ENCODE measurements at places on chromosomes 7 and 10.

GRCh38 chr7:41193738-41194282, 509.1 kb downstream of the INHBA start:
- no peak for DNase-seq

DNA sequence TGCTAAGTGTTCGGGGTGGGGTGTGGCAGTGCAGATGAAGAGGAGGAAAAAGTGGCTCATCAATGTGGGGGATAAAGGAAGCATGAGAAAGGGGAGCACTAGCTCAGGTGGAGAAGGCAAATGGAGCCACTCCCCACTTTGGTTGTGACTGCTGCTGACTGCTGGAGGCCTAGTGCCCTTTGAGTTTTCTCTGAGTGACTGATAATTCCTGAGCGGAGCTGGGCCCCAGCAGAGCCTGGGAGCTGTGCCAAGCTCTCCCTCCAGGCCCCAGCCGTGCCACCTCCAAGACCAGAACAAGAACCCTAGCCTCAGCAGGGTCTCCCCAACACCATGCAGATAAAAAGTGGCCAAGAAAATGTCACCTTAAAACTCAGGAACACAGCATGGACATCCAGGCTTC, 9.7 kb upstream of the RASSF4 start:
- no peak for DNase-seq

GRCh38 chr10:36538953-36539586, 586.3 kb upstream of the ANKRD30A start:
- no peak for DNase-seq

DNA sequence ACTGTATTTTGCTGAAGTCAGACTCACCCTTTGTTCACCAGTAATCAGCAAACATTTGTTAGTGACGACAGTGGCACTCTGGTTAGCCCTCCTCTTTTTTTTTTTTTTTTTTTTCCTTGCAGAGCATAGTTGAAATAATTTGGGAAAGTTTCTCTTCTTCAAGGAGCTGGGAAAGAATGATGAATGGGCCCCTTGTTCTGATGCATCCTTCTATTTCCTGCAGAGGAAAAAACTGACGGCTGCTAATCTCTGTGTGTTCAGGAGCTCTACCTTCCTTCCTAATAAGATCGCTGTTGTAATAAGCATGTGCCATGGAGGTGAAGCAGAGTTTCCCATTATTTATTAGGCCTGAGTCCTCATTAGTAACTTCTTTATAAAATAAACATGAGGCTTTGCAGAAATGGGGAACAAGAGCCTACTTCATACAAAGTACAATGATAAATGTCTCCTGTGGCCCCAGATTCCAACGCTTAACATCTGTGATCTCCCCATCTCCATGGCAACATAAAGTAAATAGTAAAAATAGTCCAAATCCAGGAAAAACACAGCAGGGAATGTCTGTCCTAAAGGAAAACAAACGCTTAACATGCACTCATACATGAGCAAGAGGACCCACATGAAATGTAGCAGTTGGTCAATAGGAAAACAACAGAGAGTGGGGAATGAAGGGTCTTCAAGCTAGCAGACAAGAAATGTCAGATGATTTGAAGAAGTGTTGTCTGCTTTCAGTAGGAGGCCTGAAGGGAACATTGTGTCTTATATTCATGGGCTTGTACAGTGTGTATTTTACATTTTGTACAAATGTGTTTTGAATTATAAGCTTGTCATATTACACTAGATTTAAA, 59.1 kb upstream of the CALD1 start:
- DNase-seq: no peak

- no peak for DNase-seq
These were observed 256.4 kb downstream of the GATA3 start for GRCh38 chr10:8310930-8311329.

GRCh38 chr7:98281757-98282606, 496 bp downstream of the BRI3 start:
- no peak for DNase-seq

DNA sequence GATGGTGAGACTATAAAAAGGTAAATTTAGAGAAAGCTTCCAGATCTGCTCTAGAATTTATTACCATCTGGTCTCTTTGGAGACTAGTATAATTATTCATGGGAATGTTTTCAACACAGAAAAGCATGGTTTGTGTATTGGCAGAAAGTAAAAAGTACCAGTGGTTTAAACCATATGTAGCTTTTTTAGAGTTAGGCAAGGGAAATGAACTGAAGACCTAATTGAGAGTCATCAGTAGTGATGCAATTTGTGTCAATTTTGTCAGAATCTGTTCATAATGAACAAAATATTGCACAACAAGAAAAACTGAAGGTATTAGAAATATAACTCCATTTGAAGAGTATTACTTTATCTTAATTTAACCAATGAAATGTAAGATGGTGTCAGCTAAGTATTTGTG, 181.4 kb downstream of the ADK start:
- DNase-seq: no peak

- no peak for DNase-seq
These were observed 110.6 kb downstream of the ITGB8 start for GRCh38 chr7:20441346-20441745.

GRCh38 chr10:71372882-71373495, 23.7 kb upstream of the CDH23 start:
- no peak for DNase-seq

DNA sequence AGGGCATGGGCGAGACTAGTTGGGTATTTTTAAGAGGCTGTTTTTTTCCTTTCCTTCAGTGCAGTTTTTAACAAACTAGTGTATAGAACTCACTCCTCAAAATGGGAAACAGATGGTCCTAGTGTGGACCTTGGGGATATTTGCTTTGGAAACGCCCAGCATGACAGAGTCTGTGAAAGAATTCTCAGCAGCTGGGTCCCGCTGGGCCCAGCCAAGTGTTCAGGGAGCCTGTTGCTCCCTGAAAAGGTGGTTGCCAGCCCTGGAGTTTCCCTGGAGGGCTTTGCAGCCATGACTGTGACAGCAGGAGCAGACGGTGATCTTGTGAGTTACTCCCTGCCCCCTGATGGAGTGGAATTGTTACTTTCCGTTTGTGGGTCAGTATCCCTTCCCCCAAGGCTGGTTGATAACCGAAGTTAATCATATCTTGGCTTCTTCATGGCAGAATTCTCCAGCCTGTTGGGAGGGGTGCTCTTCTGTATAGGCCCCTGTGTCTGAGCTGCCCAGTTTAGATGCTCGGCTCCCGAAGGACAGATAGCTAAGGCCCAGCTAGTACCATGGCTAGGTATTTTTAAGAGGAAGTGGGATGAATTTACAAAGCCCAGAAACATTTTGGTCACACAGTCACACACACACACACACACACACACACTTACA, 278.6 kb upstream of the HABP2 start:
- no peak for DNase-seq

GRCh38 chr7:130387628-130388403, 7.5 kb downstream of the CPA1 start:
- DNase-seq: no peak

DNA sequence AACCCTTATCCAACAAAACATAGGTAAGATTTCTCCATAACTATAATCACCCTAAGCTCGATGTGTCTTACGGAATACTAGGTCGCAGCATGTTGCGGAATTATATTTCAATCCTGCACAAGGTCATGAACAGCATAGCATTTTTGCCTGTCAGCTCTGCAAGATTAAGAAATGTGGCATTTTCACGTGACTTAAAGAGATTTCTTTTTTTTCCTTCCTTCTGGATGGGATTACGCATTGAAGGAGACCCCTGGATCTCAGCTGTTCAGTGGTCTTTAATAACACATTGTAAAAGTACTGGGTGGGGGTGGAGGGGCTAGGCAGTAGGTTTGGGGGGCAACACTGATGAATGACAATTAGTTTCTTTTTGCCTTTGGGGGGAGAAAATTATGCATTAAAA, 106.7 kb downstream of the CUBN start:
- DNase-seq: no peak

GRCh38 chr10:73379064-73379748, 20.5 kb upstream of the CFAP70 start:
- DNase-seq: no peak

GRCh38 chr10:73263693-73264347, 11.4 kb upstream of the MRPS16 start:
- no peak for DNase-seq

DNA sequence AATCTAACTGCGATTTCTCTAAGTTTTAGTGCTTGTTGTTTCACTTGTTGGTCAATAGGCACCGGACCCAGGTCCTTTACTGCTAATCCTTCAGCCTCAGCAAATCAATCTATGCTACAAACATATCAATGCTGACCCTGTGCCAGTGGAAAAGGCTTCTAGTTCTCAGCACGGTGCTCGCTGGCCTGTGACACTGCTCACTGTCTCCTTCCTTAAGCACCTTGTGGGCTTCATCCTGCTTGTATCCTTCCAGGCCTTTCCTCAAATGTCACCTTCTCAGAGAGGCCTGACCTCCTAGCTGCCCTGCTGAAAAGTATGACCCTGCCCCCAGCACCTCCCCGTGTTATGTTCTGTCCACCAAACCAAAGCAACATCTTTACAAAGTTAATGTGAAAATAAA, 201.2 kb upstream of the FRMD4A start:
- DNase-seq: no peak

DNA sequence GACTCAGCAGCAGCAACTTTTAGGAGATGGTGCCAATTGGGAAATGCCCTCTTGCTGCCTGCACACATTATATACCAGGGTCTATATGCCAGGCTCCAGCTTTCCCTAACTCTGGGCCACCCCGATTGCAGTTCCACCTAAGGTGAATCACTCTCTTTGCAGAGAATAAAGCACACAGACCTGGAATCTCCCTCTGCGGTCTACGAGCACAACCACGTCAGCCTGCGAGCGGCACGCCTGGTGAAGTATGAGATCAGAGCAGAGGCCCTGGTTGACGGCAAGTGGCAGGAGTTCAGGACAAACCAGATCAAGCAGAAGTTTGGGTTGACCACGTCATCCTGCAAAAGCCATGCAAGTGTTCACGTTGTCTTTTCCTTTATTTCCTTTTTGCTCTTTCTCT, 38.2 kb upstream of the PLEKHA1 start:
- DNase-seq: no peak

GRCh38 chr7:120794106-120794729, 63.7 kb downstream of the TSPAN12 start:
- DNase-seq: no peak

DNA sequence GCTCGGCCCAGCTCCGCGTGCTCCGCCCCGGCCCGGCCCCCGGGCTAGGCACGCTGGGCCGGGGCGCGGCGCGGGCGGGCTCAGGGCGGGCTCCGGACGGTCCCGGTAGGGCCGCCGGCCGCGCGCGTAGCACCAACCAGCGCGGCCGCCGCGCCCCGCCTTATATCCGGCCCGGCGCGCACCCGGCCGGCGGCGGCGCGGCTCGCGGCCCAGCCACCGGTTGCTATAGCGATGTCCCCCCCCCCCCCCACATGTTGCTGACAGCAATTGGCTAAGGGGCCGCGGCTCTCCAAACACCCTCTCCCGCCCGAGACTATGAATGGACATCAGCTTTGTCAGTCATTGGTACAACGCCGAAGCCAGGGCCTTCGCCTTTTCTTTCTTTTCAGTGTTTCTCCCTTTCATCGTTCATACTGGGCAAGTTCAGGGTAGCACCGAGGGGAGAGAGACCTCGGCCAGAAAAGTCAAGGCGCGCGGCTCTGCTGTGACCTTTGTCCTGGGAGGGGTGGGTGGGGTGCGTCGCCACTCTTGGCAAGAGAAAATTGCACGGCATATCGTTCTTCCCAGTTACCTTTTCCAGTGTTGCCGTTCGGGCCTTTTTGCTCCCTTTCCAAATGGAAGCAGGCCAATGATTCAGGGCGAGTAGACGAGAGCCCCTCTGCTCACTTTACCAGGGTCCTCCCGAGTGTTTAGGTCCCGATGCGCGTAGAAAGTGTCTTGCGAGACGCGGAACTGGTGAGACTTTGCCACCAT, 354.2 kb downstream of the DNAJB6 start:
- DNase-seq: no peak

DNA sequence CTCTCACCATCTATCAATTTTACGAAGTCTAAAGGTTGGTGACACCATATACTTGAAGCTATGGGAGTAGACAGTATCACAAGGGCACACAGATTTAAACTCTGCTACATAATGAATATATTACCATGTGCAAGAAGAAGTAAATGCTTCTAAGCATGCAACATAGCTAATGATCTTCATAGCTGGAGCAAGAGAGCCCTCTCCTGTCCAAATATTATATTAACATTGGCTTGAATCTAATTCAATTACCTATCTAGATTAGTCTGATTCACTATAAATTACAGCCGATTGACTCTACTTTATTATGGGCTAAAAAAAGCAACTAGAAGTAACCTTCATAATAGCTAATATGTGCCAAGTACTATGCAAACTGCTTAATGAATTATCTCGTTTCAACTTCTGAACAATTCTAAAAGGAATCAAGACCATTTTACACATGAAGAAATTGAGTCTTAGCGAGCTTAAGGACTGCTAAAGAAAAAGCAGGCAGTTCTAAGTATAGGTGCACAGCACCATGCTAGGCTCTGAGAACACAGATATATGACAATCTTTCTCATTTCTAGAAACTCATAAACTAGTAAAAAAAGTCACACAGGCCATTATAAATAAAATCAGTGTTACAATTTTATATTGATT, 21.9 kb downstream of the FRA10AC1 start:
- no peak for DNase-seq

DNA sequence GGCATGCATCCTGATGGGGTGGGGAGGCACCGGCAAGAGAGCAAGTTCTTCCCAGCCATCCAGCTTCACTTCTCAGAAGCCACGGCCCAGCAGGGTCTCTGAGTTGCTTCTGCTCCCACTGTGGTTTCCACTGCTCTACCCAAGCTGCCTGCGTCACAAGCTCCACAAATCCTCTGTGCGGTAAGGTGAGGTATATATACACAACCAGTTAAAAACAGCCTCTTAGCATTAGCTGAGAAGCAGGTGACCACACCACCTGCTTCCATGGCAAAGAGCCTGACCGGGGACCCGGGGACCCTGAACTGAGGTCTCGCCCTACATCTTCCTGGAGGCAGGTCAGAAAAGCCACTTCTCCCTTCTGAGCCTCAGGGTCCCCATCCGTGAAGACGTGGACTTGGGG, 46.9 kb upstream of the NPFFR1 start:
- DNase-seq: no peak

DNA sequence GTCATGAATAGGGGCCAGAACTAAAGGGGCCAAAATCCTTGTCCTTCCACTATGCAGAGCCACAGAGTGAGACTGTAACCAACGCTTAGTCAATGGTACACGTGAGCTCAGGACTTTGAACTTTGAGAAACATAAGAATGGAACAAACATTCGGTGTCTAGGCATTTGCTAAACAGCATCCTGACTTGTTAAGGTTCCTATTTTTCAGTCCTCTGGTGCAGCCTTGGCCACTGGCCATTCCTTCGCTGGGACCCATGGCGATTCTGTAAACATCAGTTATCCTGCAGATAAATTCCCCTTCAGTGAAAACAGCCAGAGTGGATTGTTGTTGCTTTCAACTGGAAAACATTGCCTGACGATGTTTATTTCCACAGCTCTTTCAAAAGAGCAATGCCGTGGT, 266.8 kb downstream of the SORCS1 start:
- DNase-seq: no peak

GRCh38 chr10:44830022-44830421, 81.1 kb upstream of the TMEM72 start:
- DNase-seq: no peak

All from activated T-helper 1 cell treated with Interleukin-2 at 50 U/mL for 16 hours (primary cell).